ENCODE measurements at places on chromosomes 4 and X. TPM values are rescaled to one million over a fixed set of nuclear protein-coding genes. Genes with fewer than 3 reads are reported as not detected.

Gene DUX4
- not detected for total RNA-seq

Gene ETDA
- not detected for total RNA-seq

Gene UBE2D3
- 288 TPM for total RNA-seq

Gene LRP2BP
- total RNA-seq = 1.0 TPM

Gene CAPN6
- 7.8 TPM for total RNA-seq

Gene KDM6A
- 35.2 TPM for total RNA-seq

Gene BEX2
- total RNA-seq = 24.3 TPM

Gene PABPC1L2B
- 0.17 TPM for total RNA-seq

Gene MAGEC2
- total RNA-seq = not detected

Gene GAGE2A
- not detected for total RNA-seq

Gene ASMTL
- total RNA-seq = 31.5 TPM

Gene THAP6
- 15.1 TPM for total RNA-seq

- no peaks in the 10 kb centered on the region for H3K4me1 ChIP-seq
- no peak overlapping the region for H3K27ac ChIP-seq
- H3K27me3 ChIP-seq = no peaks in the 10 kb centered on the region
Observed at GRCh38 chr4:156495836-156496235, 475.8 kb downstream of the PDGFC start.

- no peak overlapping the region for H3K4me3 ChIP-seq
- H3K4me1 ChIP-seq = peaks cover 26% of the 10 kb centered on the region
- no peak overlapping the region for H3K27ac ChIP-seq
- H3K36me3 ChIP-seq = no peaks in the 10 kb centered on the region
- no peaks in the 10 kb centered on the region for H3K27me3 ChIP-seq
Observed at GRCh38 chr4:138938366-138938690, 77.3 kb upstream of the NOCT start.

GRCh38 chrX:133475521-133475920 lies 60.2 kb upstream of the GPC4 start:
- no peak overlapping the region for H3K4me3 ChIP-seq
- H3K36me3 ChIP-seq = no peaks in the 10 kb centered on the region
- H3K27ac ChIP-seq = no peak overlapping the region
- H3K27me3 ChIP-seq = peaks cover 6% of the 10 kb centered on the region

DNA sequence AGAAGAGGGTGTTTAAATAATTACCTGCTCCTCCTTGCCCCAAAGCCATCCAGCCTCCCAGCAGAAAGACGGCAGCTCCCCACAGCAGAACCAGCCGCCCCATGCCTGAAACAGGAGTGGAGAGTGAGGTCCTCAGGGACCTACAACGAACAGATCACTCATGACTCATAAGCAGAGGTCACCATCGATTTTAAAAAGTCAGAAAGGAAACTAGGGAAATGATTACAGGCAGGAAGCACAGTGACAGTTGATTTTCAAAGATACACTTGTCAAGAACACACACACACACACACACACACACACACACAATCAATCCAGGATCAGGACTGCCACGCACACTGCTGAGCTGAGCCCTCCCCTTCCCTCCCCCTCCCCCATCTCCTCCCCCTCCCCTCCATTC lies at the start of gene CRLF2:
Gene CRLF2, minus strand, starts transcription at position 118 of the 400 bp plus-strand sequence. Its CDS starts 15 bp downstream, at position 103.
- H3K27me3 ChIP-seq = peaks cover 15% of the 10 kb centered on the region
- H3K4me3 ChIP-seq = no peak within 1 kb of the TSS
- H3K36me3 ChIP-seq = no peaks in the 10 kb centered on the region
- no peak for DNase-seq
- peak within 1 kb of the TSS; percentile 55 for H3K27ac ChIP-seq
- H3K4me1 ChIP-seq = peaks cover 3% of the 10 kb centered on the region

DNA sequence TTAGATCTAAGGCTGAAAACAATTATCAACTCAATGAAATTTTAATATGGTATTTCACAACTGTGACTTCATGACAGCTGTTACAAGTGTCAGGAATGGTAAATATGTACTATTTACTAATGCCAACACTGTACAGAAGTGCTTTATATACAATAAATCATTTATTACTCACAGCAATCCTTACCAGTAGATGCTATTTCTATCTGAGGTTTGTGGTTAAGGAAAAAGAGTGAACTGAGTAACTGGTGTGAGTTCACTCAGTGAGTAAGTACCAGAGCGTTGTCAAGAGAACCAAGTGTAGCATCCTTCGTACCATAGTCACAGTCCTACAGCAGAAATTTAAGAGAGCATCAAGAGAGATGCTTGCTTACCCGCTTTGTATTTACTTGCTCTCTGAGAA lies 23.3 kb downstream of the MTHFD2L start:
- no peak for DNase-seq
- H3K27me3 ChIP-seq = no peaks in the 10 kb centered on the region
- no peaks in the 10 kb centered on the region for H3K4me1 ChIP-seq
- no peak overlapping the region for H3K4me3 ChIP-seq
- H3K36me3 ChIP-seq = no peaks in the 10 kb centered on the region
- no peak overlapping the region for H3K27ac ChIP-seq

- H3K4me3 ChIP-seq = no peak overlapping the region
- no peaks in the 10 kb centered on the region for H3K27me3 ChIP-seq
- no peak overlapping the region for H3K27ac ChIP-seq
- H3K4me1 ChIP-seq = peaks cover 20% of the 10 kb centered on the region
Observed at GRCh38 chrX:23509256-23509655, 158.0 kb upstream of the PRDX4 start.

- H3K27me3 ChIP-seq = no peaks in the 10 kb centered on the region
- H3K4me3 ChIP-seq = peak overlapping the region; percentile 55
- no peak for DNase-seq
- H3K4me1 ChIP-seq = peaks cover 13% of the 10 kb centered on the region
Observed at GRCh38 chr4:82677327-82677726, 115.5 kb upstream of the TMEM150C start.

DNA sequence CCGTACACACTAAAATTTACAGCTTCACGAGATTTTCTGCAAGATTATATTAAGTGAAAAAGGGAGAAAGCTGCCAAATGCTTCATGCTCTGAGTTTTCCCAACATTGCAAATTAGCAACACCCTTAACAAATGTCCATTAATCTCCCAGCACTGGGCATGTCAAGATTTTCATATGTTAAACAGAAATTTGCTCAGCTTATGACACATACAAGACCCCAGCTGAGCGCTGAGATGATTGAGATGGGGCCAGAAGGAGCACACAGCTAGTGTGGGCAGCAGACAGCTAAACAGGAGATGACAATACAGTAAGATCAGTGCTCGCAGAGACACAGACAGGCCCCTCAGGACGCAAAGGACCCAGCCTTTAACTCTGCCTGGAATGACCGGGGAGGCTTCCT lies 208.8 kb downstream of the STK32B start:
- H3K4me1 ChIP-seq = no peaks in the 10 kb centered on the region
- DNase-seq = no peak
- no peak overlapping the region for H3K27ac ChIP-seq

- DNase-seq = no peak
- no peak overlapping the region for H3K27ac ChIP-seq
- no peaks in the 10 kb centered on the region for H3K4me1 ChIP-seq
- H3K36me3 ChIP-seq = peaks cover 4% of the 10 kb centered on the region
- H3K4me3 ChIP-seq = no peak overlapping the region
Observed at GRCh38 chrX:136028383-136028984, 43.2 kb downstream of the SLC9A6 start.

- no peak overlapping the region for H3K27ac ChIP-seq
- H3K27me3 ChIP-seq = peaks cover 8% of the 10 kb centered on the region
- H3K4me1 ChIP-seq = no peaks in the 10 kb centered on the region
- DNase-seq = no peak
- no peak overlapping the region for H3K4me3 ChIP-seq
Observed at GRCh38 chrX:52865343-52865998, 2.4 kb downstream of the XAGE3 start.

- H3K36me3 ChIP-seq = no peaks in the 10 kb centered on the region
- H3K27ac ChIP-seq = no peak overlapping the region
- no peak overlapping the region for H3K4me3 ChIP-seq
- peaks cover 5% of the 10 kb centered on the region for H3K4me1 ChIP-seq
Observed at GRCh38 chr4:114811564-114812301, 213.1 kb downstream of the UGT8 start.

DNA sequence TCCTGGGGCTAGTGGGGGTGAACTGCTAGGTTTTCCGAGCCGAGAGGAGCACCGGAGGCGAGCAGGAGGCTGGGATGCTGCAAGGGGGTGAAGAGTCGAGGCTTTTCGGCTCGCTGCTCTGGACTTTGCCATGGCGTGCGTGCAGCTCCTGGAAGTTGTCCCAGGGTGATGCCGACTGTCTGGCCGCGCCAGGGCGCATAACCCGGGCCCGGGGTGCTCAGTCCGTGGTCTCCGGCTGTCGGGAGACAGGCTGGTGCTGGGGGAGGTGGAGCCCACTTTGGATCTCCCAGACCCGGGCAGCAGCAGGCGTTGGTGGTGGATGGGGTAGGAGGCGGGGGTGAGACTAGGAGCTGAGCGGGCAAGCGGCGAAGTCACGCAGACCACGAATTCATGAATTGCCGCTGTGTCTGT lies 793 bp downstream of the GRIA3 start:
- no peak overlapping the region for H3K27ac ChIP-seq
- H3K4me3 ChIP-seq = peak overlapping the region; percentile 90
- DNase-seq = no peak

DNA sequence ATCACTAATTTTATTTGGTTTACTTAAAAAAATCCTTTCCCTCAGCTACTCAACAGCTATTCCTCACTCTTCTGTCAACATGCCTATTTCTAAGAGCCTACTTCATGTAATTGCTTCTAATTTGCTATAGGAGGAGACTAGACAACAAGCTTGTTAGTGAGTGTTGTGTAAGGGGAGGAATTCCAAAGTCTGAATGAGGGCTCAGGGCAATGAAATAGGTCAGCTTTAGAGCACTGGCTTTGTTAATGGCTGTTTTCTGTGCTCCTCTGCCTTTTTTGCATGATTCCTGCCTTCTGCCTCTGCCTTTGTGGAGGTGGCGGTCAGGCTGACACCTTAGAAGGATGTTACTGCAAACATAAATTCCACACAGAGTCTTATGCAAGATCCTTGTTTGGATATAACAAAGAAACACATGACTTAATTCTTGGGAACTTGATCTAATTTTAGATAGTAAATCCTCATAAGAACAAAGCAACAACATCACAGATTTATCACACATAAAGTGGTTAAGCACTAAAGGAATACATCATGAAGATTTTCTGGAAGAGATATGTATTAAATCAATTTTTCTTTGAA lies 15.0 kb upstream of the PAGE1 start:
- H3K36me3 ChIP-seq = no peaks in the 10 kb centered on the region
- peaks cover 4% of the 10 kb centered on the region for H3K27me3 ChIP-seq
- no peaks in the 10 kb centered on the region for H3K4me1 ChIP-seq
- no peak overlapping the region for H3K27ac ChIP-seq
- DNase-seq = no peak

DNA sequence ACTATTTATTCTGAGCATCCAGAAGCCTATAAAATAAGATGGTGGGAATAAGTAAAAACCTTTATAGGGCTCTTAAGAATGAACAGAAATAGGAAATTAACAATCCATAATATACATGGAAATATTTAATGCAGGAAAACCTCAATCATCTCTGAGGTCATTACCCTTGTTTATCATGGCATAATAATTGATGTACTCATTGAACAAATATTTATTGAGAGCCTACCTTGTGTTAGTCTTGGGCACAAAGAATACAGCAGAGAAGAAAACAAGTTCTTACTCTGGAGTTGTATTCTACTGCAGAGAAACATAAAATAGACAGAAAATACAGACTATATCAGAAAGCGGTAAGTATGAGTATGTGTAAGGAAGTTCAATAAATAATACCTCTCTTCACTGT lies 167.2 kb downstream of the COX18 start:
- no peaks in the 10 kb centered on the region for H3K36me3 ChIP-seq
- H3K4me1 ChIP-seq = peaks cover 4% of the 10 kb centered on the region
- no peaks in the 10 kb centered on the region for H3K27me3 ChIP-seq
- no peak overlapping the region for H3K27ac ChIP-seq

- DNase-seq = no peak
- peaks cover 24% of the 10 kb centered on the region for H3K27me3 ChIP-seq
- no peak overlapping the region for H3K4me3 ChIP-seq
- H3K4me1 ChIP-seq = peaks cover 27% of the 10 kb centered on the region
- peaks cover 8% of the 10 kb centered on the region for H3K36me3 ChIP-seq
Observed at GRCh38 chr4:25856756-25857155, 6.0 kb downstream of the SEL1L3 start.

- DNase-seq = no peak
- peaks cover 5% of the 10 kb centered on the region for H3K36me3 ChIP-seq
- H3K4me1 ChIP-seq = peaks cover 24% of the 10 kb centered on the region
- no peak overlapping the region for H3K4me3 ChIP-seq
- no peaks in the 10 kb centered on the region for H3K27me3 ChIP-seq
Observed at GRCh38 chr4:106315476-106315967, 487 bp downstream of the TBCK start.

DNA sequence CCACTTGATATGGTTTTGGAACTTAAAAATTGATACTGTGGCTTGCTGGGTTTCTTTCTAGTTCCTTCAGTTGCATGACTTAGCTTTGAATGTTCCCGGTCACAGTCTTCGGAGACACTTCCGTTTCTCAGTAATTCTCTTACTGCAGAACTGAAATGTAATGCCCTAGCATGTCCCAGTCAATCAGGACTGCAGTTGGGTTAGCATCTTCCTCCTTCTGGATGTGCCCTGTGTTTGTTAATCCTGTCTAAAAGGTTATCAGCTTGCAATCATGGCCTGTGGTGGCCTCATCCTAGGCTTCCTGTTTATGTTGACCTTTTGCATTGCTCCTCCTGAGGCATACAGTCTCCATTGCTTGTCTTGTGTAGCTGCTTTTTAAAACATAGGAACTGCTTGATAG lies 275.9 kb downstream of the ARHGAP10 start:
- H3K36me3 ChIP-seq = peaks cover 20% of the 10 kb centered on the region
- peak overlapping the region; percentile 42 for H3K27ac ChIP-seq
- no peaks in the 10 kb centered on the region for H3K27me3 ChIP-seq
- peaks cover 17% of the 10 kb centered on the region for H3K4me1 ChIP-seq

- H3K27ac ChIP-seq = no peak overlapping the region
- DNase-seq = no peak
- no peak overlapping the region for H3K4me3 ChIP-seq
- no peaks in the 10 kb centered on the region for H3K4me1 ChIP-seq
- H3K36me3 ChIP-seq = no peaks in the 10 kb centered on the region
Observed at GRCh38 chrX:67094061-67094460, 449.8 kb upstream of the AR start.

DNA sequence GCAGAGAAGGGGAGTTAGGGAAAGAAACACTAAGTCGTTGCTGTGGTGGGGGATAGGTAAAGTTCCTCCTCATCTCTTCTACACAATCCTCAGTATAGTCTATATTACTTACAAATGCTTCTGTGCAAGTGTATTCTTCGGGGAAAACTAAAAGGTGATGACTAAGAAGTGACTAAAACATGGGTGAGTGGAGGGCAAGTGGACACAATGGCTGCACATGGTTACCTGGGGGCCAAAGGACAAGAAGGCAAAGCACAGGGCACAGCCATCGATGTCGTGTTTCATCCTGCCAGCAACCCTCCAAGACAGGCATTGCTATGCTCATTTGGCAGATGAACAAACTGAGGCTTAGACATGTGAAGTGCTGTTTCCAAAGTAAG lies 35.5 kb upstream of the CCKAR start:
- DNase-seq = no peak
- no peak overlapping the region for H3K4me3 ChIP-seq
- no peak overlapping the region for H3K27ac ChIP-seq
- H3K36me3 ChIP-seq = no peaks in the 10 kb centered on the region
